ENCODE measurements at places on chromosomes 13 and 19.
A peak's percentile ranks its signal among the peaks of the same experiment; 100 is the strongest.

GRCh38 chr19:54023191-54023590, 31.8 kb downstream of the CACNG6 start:
- DNase-seq: no peak

DNA sequence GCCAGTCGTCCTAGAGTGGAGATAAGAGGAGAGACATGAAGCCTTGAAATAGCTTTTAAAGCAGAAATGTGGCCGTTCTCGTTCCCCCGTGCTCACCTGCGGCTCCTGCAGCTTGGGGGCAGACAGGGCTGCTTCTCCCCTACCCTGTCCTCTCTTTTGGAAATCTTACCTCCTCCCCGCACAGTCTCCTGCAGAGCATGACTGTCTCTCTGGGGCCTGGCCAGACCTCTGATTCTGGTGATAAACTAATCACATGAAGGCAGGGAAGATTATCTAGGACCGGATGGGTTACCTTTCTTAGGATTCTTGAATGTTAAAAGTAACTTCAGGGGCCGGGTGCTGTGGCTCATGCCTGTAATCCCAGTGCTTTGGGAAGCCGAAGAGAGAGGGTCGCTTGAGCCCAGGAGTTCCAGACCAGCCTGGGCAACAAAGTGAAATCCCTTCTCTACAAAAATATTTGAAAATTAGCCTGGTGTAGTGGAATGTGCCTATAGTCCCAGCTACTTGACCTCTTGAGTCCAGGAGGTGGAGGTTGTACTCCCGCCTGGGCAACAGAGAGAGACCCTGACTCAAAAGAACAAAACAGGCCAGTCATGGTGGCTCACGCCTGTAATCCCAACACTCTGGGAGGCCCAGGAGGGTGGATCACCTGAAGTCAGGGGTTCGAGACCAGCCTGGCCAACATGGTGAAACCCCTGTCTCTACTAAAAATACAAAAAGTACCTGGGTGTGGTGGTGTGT, 8.1 kb downstream of the CEBPA start:
- peak; percentile 46 for DNase-seq

GRCh38 chr19:58586133-58586765, 13.1 kb upstream of the MZF1 start:
- no peak for DNase-seq

GRCh38 chr13:49062297-49062896, 86.7 kb downstream of the FNDC3A start:
- DNase-seq: no peak

GRCh38 chr13:50085063-50085462, 69.8 kb downstream of the KCNRG start:
- peak; percentile 35 for DNase-seq

Measured in SK-N-DZ (cell line).